ENCODE measurements at places on chromosomes 4 and X.

GRCh38 chr4:15231265-15232091 lies 196.4 kb upstream of the C1QTNF7 start:
- DNase-seq: no peak

DNA sequence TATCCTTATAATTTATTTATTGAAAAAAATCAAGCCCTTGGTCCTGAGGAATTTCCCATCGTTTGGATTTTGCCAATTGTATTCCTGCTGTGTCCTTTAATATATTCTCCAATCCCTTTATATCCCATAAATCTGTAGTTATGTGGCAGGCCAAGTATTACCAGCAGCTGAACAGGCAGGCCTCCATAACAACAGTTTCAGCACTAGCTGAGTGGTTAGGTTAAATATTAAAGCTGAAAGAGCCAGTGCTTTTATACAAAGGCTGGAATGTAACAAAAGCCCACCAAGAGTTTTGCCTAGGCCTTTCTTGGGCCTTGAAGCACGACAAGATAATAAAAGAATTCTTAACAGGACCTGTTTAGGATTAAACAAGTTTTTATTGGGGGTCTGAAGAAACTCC lies 366.6 kb upstream of the GALNT7 start:
- DNase-seq: no peak

GRCh38 chrX:56505866-56506265 lies 57.6 kb upstream of the UBQLN2 start:
- DNase-seq: no peak

- DNase-seq: no peak
Measured at GRCh38 chrX:29348288-29348687, 761.0 kb downstream of the IL1RAPL1 start.

DNA sequence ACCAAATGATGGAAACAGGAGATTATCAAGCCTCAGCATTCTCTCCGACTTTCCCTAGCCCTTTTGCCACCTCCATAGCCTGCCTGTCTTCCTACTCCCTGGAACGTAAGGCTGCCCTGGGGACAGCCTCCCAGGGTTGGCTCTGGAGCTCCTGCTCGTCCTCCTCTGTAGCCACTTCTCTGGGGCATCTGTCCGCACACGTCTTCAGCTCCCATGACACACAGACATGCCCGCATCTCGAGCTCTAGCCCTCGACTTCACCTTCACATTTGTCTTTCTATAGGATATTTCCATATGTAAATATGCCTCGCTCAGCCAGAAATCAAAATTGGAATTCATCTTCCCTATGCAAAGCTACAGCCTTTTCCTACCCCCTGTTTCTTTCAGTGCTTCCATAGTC lies 67.7 kb downstream of the TSC22D3 start:
- no peak for DNase-seq
